ENCODE measurements at places on chromosomes 3 and 15.

- DNase-seq = no peak
These were observed 105.6 kb downstream of the GTPBP8 start for GRCh38 chr3:113096188-113096892.

GRCh38 chr3:12944849-12945248 is 103.5 kb upstream of the RPL32 start:
- DNase-seq = no peak

DNA sequence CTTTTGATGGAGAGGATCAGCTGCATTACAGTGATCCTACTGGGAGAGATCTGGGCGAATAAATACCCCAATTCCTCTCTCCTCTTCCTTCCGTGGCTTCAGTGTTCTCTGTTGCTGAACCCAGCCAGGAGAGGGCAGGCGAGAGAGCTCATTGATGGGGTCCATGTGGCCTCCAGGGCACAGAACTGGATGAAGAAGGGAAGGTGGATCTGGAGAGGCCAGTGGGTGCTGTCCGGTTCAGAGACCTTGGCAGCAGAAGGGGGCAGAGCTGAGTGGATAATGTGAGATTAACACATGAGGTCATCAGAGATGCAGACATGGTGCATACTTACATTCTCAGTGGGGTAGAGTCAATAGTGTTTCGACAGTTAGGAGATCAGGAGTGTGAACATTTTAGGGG is 193.6 kb downstream of the CLSTN2 start:
- DNase-seq = peak; percentile 2

DNA sequence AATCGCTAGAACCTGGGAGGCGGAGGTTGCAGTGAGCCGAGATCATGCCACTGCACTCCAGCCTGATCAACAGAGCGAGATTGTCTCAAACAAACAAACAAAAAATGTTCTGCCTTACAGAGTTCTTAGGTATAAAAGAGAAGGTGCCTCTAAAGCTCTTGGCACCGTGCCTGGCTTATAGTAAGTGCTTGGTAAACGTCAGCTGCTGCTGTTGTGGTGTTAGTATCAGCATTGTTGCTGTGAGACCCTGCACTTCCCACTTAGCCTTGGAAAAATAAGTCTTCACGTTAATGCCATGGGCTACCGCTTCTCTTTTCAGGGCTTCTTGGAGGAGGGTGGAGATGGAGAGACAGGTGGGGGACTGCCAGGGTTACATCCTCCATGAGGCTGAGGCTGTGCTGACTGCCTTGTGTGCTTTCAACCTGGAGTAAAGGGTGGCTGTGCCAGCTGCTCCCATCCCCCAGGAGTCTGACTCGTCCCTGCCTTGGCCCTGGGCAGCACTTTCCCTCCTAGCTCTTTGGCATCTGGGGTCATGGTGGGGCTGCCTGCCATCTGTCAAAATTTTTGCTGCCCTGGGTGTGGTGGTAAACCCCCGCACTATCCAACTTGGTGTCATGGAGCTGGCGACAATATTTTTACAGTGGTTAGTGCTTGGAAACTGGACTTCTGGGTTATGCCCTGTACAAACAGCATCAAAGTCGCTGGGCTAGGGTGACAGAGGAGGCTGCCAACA is 17.8 kb downstream of the FLNB start:
- no peak for DNase-seq

DNA sequence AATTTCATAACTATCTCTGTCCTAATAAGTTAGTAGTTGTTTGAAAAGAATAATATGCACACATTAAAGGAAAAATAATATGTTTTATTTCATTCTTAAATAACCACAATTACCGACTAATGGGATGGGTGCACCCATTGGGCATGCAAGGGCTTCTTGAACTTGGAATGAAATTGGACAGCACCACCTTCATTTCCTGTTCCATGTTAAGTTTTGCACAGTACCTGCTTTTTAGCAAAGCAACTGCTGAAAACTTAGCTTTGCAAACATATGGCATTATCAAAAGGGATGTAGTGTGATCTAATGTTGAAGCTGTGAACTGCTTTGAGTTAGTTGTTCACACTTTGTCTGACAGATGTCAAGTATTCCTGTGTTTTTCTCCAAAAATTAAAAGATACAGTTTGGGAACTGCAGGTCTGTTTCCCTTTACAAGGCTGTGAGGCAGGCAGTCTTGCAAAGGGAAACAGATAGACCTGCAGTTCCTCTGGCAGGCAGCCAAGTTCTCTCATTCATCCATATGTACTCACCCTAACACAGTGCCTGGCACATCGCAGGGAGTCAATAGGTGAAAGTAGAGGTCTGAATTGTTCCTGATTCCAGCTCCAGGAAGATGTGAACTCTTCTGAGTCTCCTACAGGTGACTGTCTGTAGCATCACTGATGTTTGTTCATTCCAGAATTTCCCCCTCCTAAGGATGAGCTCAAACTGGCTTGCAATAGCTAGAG is 64.3 kb upstream of the GOLGA8B start:
- no peak for DNase-seq

- DNase-seq = no peak
These were observed 32.9 kb downstream of the VGLL4 start for GRCh38 chr3:11610700-11611275.

- peak; percentile 26 for DNase-seq
These were observed 29.6 kb downstream of the PSTPIP1 start for GRCh38 chr15:77024273-77025082.

- DNase-seq = no peak
These were observed 52.1 kb downstream of the VGLL4 start for GRCh38 chr3:11591391-11592282.

DNA sequence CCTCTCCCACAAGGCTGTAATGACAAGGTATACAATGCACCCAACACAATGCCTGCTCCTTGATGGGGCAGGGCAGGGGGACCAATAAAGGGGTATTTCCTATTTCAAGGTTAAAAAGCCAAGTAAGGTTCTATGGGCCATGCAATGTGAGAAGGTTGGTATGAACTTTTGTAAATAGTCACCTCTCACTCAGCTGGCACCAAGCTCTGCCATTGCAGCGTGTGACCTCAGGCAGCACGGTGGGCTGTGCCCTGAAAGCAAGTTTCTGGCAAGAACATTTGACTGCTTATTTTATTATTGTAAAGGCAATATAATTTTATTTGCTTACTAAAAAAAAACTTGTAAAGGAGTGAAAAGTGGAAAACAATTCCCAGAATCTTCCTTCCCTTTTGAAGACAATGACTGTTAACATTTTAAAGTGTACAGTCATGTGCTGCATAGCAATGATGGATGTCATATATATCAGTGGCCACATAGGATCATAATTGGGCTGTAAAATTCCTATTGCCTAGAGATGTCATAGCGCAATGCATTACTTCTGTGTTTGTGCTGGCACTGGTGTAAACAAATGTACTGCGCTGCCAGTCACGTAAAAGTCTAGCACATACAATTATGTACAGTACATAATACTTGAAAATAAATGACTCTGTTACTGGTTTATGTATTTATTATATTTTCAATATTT is 167.3 kb upstream of the RORA start:
- DNase-seq = no peak

- no peak for DNase-seq
These were observed 7.4 kb upstream of the CCDC54 start for GRCh38 chr3:107369791-107370190.

DNA sequence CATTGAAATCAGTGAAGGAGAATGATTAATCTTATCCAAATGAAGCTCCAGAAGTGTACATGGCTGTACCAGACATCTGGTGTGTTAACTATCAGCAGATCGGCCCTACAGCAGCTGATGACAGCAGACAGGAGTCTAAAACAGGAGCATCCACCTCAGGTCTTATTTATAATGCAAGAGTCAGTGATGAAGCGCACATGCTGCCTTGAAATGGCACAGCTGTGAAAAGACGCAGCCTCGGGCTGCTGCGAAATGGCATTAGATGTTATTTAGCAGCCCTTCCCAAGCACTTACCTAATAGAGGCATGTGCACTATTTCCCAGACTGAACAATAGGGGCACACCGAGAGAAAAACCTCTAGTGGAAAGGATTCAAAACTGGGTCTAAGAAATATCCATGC is 472.3 kb upstream of the CBLB start:
- DNase-seq = no peak

DNA sequence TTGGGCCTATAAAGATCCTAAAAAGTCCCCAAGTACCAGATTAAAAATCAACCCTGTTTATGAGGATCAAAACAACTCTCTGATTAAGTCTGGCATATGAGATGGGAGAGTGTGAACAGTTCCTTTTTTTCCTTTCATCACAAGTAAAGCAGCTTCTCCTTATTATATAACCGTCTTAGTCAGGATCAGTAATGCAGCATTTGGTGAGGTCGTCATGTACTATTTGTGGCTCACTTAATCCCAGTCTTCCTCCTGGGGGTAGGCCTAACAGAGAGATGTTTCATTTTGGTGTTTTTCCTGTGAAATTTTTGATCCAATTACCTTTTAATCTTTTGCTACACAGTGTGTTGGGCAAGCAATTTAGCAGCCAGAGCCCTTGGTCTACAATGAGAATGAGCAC is 333.1 kb upstream of the KCNMB2 start:
- no peak for DNase-seq

- no peak for DNase-seq
These were observed 113.4 kb upstream of the MRPS22 start for GRCh38 chr3:139230391-139230790.

- no peak for DNase-seq
These were observed 489.9 kb downstream of the SOX2 start for GRCh38 chr3:182201456-182202168.

DNA sequence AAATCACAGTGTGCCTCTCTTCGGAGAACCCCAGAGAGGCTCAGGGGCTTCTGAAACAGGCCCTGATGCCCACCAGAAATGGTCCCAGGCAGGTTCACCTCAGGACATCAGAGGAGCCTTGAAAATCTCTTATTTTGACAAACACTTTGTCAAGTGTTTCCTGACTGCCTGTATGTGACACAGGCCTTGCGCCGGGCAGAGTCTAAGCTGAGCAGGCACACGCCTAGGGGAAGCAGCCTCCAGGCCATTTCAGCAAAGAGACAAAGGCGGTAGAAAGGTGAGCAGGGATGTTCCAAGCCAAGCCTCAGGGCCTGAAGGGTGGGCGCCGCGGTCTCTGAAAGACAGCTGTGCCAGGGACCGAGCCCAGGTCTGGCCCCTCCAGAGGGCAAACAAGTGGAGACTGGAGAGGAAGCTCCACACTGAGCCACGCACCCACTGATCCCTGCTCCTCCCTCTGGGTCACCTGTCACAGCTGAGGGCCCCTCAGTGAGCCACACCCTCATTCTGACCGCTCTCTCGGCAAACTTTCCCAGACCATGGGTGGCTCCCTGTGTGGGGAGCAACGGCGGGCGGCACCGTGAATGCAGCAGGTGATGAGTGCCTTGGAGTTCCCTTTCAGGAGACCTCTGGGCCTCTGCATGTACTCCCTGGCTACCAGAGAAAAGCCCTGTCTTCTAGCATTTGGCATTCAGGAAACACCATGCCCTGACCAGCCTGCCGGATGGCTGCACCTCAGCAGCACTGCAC is 136.1 kb downstream of the ADAMTS17 start:
- DNase-seq = no peak

DNA sequence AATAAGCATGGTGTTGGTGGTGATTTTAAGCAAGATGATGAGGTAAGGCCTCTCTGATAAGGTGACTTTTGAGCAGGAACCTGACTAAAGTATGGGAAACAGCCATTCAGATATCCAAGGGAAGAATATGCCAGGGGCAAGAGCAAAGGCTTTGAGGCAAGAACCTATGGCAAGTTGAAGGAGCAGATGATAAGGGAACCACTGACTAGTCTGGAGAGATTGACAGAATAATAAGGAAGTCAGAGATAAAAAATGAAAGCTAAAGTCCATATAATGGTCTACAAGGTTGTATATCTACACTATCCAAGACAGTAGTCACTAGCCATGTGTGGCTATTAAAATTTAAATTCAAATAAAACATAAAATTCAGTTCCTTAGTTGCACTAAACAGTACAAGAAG is 2.5 kb upstream of the C3orf38 start:
- DNase-seq = no peak

DNA sequence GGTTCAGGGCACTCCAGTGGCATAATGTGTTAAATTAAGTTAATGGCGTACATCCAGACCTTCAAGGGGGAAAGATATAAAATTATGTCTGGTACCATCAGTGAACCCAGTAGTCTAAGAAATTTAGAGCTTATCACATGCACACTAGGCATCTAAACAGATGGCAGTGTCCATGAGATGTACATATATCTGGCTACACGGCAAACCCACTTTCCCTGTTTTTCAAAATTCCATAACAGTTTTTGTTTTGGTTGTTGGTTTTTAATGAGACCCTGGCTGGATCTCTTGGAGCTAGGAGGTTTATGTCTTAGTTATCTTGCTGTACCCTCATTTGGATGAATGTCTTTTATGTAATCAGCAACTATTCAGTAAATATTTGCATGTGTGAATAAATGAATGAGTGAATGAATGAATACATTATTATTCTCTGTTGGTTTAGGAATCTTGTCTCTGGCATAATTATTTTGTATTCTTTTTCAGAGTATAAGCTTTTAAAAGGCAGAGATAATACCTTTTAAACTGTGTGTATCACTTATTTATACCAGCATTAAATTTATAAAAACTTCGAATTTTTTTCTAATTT is 3.1 kb upstream of the UTS2B start:
- DNase-seq = no peak

All from NCI-H460 (cell line).